CD8-positive, alpha-beta T cell (primary cell): ENCODE measurements at places on chromosomes 4 and X.
A peak's percentile ranks its signal among the peaks of the same experiment; 100 is the strongest.

GRCh38 chr4:186541801-186542200 is 13.6 kb downstream of the MTNR1A start:
- DNase-seq: no peak

GRCh38 chr4:121370729-121371325 is 10.0 kb downstream of the QRFPR start:
- DNase-seq: no peak

GRCh38 chrX:102899940-102900916 is 36.8 kb upstream of the RAB40AL start:
- peak; percentile 77 for DNase-seq

- DNase-seq: no peak
These were observed 34.9 kb downstream of the POLR2B start for GRCh38 chr4:57013543-57014120.

DNA sequence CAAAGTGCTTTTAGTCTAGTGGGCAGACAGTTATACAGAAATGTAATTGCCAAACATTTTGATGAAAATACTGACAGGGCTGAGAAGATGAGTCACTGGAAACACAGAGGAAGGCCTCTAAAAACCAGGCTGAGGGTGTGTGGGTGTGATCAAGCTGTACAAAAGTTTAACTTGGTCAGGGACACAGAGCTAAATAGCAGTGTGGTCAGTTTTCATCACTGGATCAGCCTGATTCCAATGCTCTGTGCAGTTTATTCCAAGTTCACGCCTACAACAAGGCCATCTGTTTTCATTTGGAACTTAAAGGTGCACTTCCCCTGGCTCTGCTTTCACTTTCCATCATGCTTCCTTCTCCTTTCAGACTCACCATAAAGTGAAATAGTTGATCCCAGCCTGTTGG is 10.6 kb downstream of the CENPVL3 start:
- no peak for DNase-seq
